ENCODE measurements at places on chromosomes 2 and 18.

- no peak for DNase-seq
Observed at GRCh38 chr2:50295596-50295995, 736.3 kb downstream of the NRXN1 start.

DNA sequence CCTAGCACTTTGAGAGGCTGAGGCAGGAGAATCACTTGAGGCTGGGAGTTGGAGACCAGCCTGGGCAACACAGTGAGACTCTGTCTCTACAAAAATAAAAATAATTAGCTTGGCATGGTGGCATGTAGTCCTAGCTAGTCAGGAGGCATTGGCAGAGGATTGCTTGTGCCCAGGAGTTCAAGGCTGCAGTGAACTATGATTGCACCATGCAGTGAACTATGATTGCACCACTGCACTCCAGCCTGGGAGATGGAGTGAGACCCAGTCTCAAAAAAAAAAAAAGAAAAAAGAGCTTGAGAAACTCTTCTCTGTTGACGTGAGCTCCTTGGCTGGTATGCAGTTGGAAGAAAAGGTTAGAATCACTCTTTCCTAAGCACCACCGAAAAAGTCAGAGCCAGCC lies 125.1 kb upstream of the TNP1 start:
- DNase-seq, result no peak

DNA sequence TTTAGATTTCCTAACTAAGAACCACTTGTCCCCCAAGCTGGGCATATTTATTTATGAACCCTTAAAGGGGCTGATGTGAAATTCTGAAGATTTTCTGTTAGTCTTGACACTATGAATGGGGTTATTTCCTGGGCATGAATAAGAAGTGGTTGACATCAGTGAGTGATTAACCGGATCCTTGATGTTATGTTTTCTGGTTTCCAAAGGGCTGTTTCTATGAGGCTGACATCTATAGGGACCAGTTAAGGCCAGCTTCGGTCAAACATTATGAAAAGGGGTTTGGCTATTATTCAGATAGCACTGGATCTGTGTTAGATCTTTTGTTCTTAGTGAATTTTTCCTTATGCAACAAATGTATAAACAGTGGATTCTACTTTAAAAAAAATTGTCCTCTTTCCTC lies 443.7 kb upstream of the SPRED2 start:
- DNase-seq, result no peak

DNA sequence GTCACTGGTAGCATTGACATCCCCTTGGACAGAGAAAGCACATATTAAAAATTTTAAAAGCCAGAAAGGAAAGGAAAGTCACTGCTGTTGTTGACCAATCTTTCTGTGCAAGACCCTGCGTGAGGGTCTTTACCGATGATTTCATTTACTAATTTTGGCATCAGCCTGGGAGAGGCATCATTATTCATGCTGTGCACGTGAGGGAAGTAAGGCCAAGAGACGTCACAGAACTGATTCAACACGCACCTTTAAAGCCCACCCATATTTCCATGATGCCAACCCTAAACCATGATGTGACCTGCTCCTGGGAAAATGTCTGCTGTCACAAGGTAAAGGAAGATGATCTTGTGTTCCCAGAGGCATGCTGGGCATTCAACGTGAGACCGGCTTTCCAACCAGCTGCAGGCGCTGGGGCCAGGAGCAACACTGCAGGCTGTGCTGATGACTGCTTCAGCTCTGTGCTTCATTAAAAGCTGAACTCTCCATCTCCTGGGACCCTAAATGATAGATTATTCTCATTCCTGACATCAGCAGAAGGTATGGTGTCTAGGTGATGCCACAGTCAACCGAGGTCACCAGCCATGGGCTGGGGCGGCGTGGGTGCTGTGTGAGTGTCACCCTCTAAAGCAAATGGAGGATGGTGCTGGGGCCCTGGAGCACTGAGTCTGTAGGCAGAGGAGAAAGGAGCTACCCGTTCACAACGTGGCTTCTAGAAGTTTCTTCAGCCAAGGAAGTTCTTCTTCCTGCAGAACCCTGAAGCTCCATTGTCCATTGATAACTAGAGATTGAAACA lies 53.9 kb downstream of the TMEM18 start:
- no peak for DNase-seq

DNA sequence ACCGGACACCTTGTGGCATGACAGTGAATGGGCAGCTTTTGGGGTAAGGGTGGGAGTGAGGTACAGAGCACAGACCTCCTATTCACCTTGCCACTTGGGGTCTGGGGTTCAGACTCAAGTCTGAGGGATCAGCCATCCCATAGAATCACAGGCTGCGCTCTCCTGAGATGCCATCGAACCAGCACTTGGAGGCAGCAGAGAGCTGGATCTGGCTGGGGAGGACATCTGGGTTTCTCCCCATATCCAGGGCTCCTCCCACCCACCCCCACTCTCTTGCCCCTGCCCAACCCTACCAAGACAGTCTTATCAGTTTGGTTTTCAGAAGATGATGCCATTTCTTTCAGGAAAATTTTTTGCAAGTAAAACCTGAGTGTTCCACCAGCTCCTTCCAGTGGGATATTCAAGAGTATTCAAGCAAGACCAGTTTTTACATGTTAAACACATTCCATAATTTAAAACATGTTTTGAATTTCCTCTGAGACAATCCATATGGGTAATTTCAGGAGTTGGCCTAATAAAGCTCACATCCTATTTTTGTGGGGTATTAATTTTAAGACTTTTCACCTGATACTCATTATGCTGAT lies 29.2 kb upstream of the TEX44 start:
- no peak for DNase-seq

GRCh38 chr2:73187549-73187948 lies 14.8 kb upstream of the NOTO start:
- DNase-seq, result no peak

DNA sequence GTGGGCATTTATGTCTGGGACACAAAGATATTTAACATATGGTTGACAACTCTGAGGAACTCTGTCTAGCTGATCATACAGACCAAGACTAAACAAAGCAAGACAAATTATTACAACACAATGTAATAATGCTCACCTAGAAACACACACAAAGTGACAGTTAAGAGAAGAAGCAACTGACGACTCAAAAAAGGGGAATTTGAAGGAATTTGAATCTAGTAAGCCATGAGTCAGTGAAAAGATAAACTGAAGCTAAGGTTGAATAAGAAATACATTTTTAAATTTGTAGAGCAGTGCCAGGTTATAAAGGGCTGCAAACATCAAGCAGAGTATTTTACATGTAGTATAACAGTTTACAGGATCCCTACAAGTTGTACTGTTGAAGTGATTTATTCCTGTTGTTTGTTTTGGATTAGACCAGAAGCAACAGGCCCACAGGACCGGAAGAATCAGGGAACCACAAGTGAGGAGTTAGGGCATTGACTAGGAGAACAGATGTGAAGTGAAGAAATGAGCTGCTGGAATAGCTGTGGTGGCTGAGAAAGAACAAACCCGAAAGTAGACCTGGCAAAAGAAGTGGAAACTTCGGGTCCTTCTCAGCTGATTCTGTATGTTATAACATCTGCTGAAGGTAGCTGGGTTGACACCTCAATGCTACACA lies 35.6 kb downstream of the IFIH1 start:
- DNase-seq, result no peak

GRCh38 chr2:143442193-143442592 lies 313.0 kb downstream of the ARHGAP15 start:
- no peak for DNase-seq

GRCh38 chr2:148122788-148123187 lies 101.9 kb downstream of the MBD5 start:
- DNase-seq, result no peak

GRCh38 chr2:129490641-129491040 lies 488.8 kb upstream of the RAB6C start:
- DNase-seq, result no peak
